Tibial nerve (tissue), 4 donors: ENCODE measurements at places on chromosomes 1 and 21. TPM values are rescaled to one million over a fixed set of nuclear protein-coding genes. Genes with fewer than 3 reads are reported as not detected.

DNA sequence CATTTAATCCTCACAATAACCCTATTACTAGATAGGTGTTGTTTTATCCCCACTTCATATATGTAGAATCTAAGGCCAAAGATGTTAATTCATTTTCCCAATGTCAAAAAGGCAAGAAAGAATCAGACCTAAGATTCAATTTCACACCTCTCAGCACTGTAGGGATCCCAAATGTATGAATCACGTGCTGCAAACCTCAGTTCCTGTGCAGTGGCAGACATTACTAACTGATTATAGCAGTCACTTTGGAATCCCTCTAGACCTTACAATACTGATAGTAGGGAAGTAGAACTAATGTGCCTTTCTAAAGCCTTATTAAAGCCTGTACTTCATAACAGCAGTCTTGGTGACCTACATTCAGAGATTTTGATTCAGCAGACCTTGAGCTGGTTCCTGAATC lies 2.3 kb downstream of the C1orf87 start:
- no peak for DNase-seq

- no peak for DNase-seq
Measured at GRCh38 chr1:221718381-221719277, 23.3 kb downstream of the DUSP10 start.

SNAP47 gene
- total RNA-seq: 64.7 TPM

SSU72 gene
- 150 TPM for total RNA-seq

SLC2A5 gene
- 15.7 TPM for total RNA-seq
